ENCODE measurements at places on chromosomes 1 and 21. TPM values are rescaled to one million over a fixed set of nuclear protein-coding genes. Genes with fewer than 3 reads are reported as not detected.

The CLCA4 gene
- total RNA-seq = not detected

The SMIM1 gene
- total RNA-seq = 12.1 TPM

The HPCAL4 gene
- 1.2 TPM for total RNA-seq

The ADGRB2 gene
- 18.9 TPM for total RNA-seq

The ADAMTS5 gene
- 36.7 TPM for total RNA-seq

The PLA2G2D gene
- total RNA-seq = not detected

The DNAJC16 gene
- total RNA-seq = 19.3 TPM

The EPHB2 gene
- 20.8 TPM for total RNA-seq

The C1QC gene
- total RNA-seq = 40.5 TPM

The MROH7 gene
- total RNA-seq = 7.9 TPM

The GJA9 gene
- not detected for total RNA-seq

The DNAJC28 gene
- total RNA-seq = 2.2 TPM

The GPR25 gene
- not detected for total RNA-seq

The HSD17B7 gene
- total RNA-seq = 18.5 TPM

The PLA2G5 gene
- total RNA-seq = not detected

The ZBTB18 gene
- 30.4 TPM for total RNA-seq

The SAMD13 gene
- 3.0 TPM for total RNA-seq

The ARHGEF19 gene
- total RNA-seq = 12.1 TPM

The SYCP1 gene
- total RNA-seq = not detected

The SPRR2A gene
- total RNA-seq = not detected

The REN gene
- total RNA-seq = 193 TPM

The HAO2 gene
- 30.5 TPM for total RNA-seq

The APCS gene
- not detected for total RNA-seq

The PTAFR gene
- total RNA-seq = 4.8 TPM

The OLIG1 gene
- total RNA-seq = 1.8 TPM

The WNT3A gene
- 0.06 TPM for total RNA-seq

The ENAH gene
- 30.5 TPM for total RNA-seq

The TNFRSF1B gene
- 25.0 TPM for total RNA-seq

The ALX3 gene
- total RNA-seq = not detected

The HHAT gene
- total RNA-seq = 14.4 TPM

The CACHD1 gene
- 39.9 TPM for total RNA-seq

The GLMN gene
- total RNA-seq = 10.3 TPM

The MIER1 gene
- 23.3 TPM for total RNA-seq

The MFSD2A gene
- 4.4 TPM for total RNA-seq

The HEYL gene
- 12.1 TPM for total RNA-seq

The PTGER3 gene
- total RNA-seq = 146 TPM

The ATP8B2 gene
- 57.7 TPM for total RNA-seq

The FMN2 gene
- 2.9 TPM for total RNA-seq

The ITLN2 gene
- not detected for total RNA-seq

The MAP3K7CL gene
- total RNA-seq = 6.1 TPM

The ZNF678 gene
- 34.9 TPM for total RNA-seq

The ZNF695 gene
- total RNA-seq = 4.2 TPM

The SPATA1 gene
- 1.6 TPM for total RNA-seq

The BARHL2 gene
- not detected for total RNA-seq

The CHI3L2 gene
- 0.70 TPM for total RNA-seq

The KIF17 gene
- 5.2 TPM for total RNA-seq

The NUP210L gene
- 0.06 TPM for total RNA-seq

The LRRC8D gene
- 26.9 TPM for total RNA-seq
